ENCODE measurements at places on chromosomes 5 and 9.

GRCh38 chr9:79021084-79021483, 550.7 kb upstream of the TLE4 start:
- no peak for DNase-seq

GRCh38 chr9:97528529-97529230, 27.2 kb downstream of the TMOD1 start:
- no peak for DNase-seq

GRCh38 chr9:134518004-134518606, 123.5 kb upstream of the COL5A1 start:
- DNase-seq: no peak

- DNase-seq: no peak
These were observed 212.6 kb upstream of the ACTBL2 start for GRCh38 chr5:57695179-57695578.

DNA sequence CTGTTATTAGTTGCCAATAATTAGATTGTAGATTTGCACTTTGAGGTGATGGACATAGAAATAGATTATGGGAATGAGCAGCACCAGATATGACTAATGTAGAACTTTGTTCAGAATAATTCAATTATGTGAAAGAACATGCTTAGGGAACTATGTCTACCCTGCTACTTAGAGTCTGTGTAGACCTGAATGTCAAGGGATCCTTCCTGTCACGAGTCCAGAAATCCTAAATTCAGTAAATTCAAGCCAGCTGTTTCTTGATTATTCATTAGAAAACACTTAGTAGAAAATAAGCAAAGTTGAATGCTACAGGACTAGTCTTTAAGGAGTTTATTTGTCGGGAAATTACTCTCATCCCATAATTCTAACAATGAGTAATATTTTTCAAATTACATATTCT, 887.3 kb upstream of the SEMA6A start:
- no peak for DNase-seq

- no peak for DNase-seq
These were observed 29.5 kb upstream of the TGFBR1 start for GRCh38 chr9:99075246-99075912.

DNA sequence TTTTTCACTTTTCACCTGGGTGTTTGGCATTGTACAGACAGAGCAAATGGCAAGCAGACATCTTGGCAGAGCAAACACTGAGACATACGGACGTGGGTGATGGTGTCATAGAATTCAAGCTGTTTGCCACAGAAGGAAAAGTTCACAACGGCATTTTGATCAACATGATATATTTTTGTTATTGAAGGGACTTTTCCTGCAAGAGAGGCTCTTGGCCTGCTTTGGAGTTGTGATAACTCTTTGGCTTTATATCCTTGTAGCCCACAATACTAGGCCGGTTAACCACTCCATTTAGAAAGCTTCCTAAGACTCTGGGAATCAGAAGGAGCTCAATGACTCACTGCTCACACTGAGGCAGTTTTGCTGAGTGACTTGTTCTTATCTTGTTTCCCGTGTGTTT, 1038.3 kb downstream of the TLE1 start:
- no peak for DNase-seq

GRCh38 chr5:83871533-83872395, 151.1 kb upstream of the HAPLN1 start:
- DNase-seq: no peak

GRCh38 chr5:41707853-41708603, 162.2 kb downstream of the OXCT1 start:
- DNase-seq: peak; percentile 14

DNA sequence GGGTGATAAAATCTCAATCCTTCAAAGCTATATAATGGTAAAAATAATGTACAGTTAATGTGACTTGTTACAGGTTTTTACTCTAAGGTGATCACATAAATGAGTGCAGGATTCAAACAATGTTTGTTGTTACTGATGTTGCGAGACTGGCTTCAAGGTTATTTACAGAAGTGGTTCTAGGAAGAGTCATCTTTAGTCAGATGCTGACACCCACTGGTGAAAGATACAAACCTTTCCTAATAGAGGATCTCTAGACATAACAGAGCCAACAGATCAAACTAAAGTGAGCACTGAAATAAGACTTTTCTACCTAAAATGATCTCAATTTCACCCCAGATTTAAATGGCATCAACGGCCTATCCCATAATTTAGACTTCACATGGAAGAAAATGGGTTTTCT, 20.2 kb downstream of the ARSB start:
- peak; percentile 53 for DNase-seq

DNA sequence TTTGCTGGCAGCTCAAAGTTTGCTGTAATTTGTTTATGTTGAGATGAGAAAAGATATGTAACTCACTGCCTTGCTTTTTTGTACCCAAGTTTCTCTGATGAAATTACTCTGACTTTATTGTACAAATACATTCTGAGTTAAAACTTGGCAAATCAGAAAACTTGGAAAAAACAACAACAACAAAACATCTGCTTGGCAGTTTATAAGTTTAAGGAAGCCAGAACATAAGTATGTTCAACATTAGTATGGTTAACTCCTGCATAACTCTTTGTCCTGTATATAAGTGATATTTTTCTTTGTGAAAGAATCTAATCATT, 233.1 kb downstream of the MAST4 start:
- no peak for DNase-seq

GRCh38 chr5:3377831-3378230, 217.8 kb upstream of the IRX1 start:
- no peak for DNase-seq

- DNase-seq: no peak
These were observed 12.9 kb downstream of the FBXW5 start for GRCh38 chr9:136931611-136932130.

- DNase-seq: peak; percentile 66
These were observed 251.4 kb upstream of the IL12B start for GRCh38 chr5:159581502-159582249.

DNA sequence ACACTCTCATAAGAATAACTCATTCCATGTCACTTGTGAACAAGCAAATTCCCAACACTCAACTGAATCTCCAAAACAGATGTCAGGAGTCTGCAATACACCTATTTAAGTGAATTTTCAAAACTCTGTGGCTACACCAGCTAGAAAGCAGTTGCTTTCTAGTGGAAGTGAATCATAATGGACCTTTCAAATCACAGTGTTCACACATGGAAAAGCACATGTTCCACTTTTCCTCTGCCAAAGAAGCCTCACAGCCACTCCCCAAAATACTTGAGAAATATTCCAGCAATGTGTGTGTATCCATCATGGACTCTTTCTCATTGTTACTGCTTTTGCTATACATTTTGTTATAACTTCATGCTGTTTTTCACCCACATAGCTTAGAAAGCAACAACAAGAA, 17.4 kb downstream of the MARCHF3 start:
- peak; percentile 50 for DNase-seq

- no peak for DNase-seq
These were observed 644.8 kb downstream of the EFNA5 start for GRCh38 chr5:107025712-107026497.

DNA sequence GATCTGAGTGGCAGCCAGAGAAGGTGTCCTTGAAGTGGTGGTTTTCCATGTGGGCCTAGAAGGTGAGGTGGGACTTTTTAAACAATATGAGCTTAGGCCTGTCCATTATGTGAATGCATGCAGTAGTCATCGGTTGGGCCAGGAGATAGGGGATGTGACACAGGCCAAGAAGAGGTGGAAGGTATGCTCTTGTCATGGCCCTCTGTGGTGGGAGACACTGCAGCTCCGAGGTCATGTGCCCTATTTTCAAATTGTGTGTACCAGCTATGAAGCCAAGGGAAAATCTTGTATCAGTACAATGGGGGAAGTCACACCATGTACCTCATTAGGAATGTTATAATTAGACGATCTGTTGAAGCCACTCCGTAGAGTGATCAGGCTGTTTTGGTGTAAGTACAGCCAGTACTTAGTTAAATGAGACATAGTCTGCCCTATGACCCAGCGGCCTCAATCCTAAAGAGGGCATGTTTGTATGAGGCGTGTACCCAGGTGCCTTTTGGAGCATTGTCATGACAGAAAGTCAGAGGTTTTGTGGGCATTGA, 280.1 kb downstream of the MAST4 start:
- no peak for DNase-seq

GRCh38 chr5:151492729-151493128, 45.3 kb downstream of the SLC36A1 start:
- no peak for DNase-seq

DNA sequence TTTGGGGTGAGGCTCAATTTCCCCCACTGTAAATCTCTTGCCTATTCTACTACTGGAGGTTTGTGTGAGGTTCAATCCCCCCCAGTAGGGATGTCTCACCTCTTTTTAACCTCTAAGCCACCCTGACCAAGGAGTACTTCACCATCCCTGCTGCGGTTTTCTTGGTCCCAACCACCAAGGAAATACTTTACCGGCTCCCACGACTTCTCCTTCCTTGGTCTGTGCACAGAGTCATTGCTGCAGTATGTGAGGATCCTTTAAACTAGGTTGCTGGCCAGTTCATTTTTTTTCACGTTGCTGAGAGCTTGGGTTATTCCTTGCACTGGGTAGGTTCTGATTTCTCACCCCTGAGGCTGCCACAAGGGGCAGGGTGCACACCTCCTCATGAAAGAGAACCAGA, 22.5 kb upstream of the HMGCS1 start:
- no peak for DNase-seq

- no peak for DNase-seq
These were observed 111.4 kb downstream of the RAPGEF6 start for GRCh38 chr5:131523500-131524185.

- no peak for DNase-seq
These were observed 35.2 kb downstream of the OR1J1 start for GRCh38 chr9:122442568-122442967.

- no peak for DNase-seq
These were observed 70.6 kb downstream of the HMCN2 start for GRCh38 chr9:130336027-130336610.

DNA sequence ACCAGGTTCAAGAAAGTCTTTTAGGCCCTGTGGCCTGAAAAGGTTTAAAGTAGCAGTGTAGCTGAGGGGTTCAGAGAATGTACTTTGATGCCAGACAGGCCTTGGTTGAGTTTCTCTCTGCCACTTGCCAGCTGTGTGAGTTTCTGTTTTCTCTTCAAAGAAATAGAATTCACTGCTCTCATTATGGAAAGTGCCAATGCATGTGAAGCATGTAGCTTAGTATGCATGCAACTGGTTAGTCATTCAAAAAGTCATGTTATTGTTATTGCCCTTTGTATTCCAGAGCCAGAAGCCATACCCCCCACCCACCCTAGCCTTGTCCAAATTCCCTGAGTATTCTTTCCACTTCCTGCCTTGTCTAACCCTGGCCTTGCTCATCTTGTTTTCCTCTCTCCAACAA, 101.7 kb downstream of the ADRB2 start:
- DNase-seq: no peak

GRCh38 chr9:109022873-109023272, 9.6 kb upstream of the CTNNAL1 start:
- DNase-seq: no peak

- no peak for DNase-seq
These were observed 102.2 kb downstream of the TRIO start for GRCh38 chr5:14245132-14245925.

DNA sequence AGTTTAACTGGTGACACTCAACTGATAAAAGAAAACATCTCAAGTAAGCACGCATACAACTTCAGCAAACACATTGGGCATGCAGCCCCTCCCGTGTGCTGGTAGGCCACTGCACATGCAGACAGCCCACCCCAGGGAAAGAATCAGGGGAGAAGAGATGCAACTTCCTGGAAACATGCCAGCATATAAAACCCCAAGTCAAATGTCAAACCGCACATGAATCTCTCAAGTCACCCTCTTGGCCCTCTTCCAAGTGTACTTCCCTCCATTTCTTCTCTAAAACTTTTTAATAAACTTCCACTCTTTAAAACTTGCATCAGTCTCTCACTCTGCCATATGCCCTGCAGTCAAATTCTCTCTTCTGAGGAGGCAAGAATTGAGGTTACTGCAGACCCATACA, 732.7 kb downstream of the SEMA5A start:
- no peak for DNase-seq

DNA sequence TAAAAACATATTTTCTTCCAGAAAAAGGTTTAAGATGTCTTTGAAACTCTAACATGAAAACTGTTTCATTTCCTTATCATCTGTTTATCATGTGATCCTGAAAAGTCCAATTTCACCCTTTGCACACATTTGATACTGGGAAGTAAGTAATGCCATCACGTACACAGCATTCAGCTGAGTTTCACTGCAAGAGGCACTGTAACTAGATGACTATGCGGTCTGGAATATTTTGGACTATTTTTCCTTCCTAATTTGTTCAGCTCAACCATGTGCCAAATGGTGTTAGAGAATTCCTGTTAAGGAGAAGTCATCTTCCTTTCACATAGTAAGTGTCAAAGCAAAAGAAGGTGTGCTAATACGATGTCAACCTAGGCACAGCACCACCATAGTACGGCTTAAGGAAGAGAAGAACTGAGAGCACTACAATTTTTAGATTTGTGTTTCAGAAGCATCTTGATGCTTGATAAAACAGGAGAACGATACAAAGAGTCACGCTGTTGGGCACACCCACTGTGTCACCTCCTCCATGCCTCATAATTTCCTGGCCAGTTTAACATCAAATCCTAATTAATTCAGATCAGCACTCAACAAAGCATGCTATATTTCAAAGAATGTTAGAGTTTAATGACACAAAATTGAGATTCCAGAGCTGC, 77.5 kb downstream of the GNAQ start:
- no peak for DNase-seq

DNA sequence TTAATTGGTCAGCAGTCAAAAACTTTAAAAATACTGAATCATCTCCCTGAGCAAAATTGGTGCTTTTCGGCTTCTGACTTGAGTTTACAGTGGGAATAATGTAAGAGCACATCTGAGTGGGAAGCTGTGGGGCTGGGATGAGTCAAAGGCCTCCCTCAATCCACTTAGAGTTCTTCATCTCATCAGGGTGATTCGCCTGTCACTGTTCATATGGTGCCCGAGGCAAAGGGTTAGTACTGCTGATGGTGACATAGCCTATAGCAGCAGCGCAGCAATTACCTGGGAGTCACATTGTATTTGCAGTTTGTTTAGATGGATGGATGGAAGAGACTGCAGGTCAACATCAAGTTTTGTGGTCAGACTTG, 113.8 kb upstream of the ZNF608 start:
- DNase-seq: peak; percentile 26

GRCh38 chr5:94705427-94705826, 87.0 kb downstream of the SLF1 start:
- no peak for DNase-seq

GRCh38 chr9:115992834-115993233, 160.8 kb upstream of the PAPPA start:
- no peak for DNase-seq

- no peak for DNase-seq
These were observed 61.6 kb downstream of the YTHDC2 start for GRCh38 chr5:113575074-113575473.

GRCh38 chr9:3479514-3480352, 46.1 kb downstream of the RFX3 start:
- DNase-seq: no peak

- DNase-seq: no peak
These were observed 215.1 kb upstream of the RPS23 start for GRCh38 chr5:82493221-82493620.

- no peak for DNase-seq
These were observed 160.0 kb downstream of the TMEM161B start for GRCh38 chr5:88108490-88109279.

GRCh38 chr9:72856972-72857623, 95.8 kb downstream of the ALDH1A1 start:
- peak; percentile 38 for DNase-seq

Measured in GM04504 (cell line).